ENCODE measurements at places on chromosomes 2 and 18. TPM values are rescaled to one million over a fixed set of nuclear protein-coding genes. Genes with fewer than 3 reads are reported as not detected.

KIF1A gene
- total RNA-seq, result under 0.01 TPM

ADD2 gene
- total RNA-seq, result not detected

SPAST gene
- 34.2 TPM for total RNA-seq

CNGA3 gene
- 0.29 TPM for total RNA-seq

IGFBP2 gene
- 11.2 TPM for total RNA-seq

PTH2R gene
- total RNA-seq, result under 0.01 TPM

ELP2 gene
- 125 TPM for total RNA-seq

CHRNG gene
- total RNA-seq, result not detected

CYP20A1 gene
- total RNA-seq, result 49.5 TPM

ZSWIM2 gene
- total RNA-seq, result not detected

COQ10B gene
- total RNA-seq, result 48.1 TPM

GNLY gene
- total RNA-seq, result not detected

NDUFS1 gene
- 98.4 TPM for total RNA-seq

GDF7 gene
- total RNA-seq, result under 0.01 TPM

LONRF2 gene
- total RNA-seq, result under 0.01 TPM

POTEJ gene
- not detected for total RNA-seq

FAM124B gene
- not detected for total RNA-seq

ELOA2 gene
- total RNA-seq, result not detected

SEPTIN10 gene
- 101 TPM for total RNA-seq

SP100 gene
- total RNA-seq, result 149 TPM

SP9 gene
- not detected for total RNA-seq

STON1 gene
- 15.6 TPM for total RNA-seq

LRP1B gene
- total RNA-seq, result not detected

CCDC178 gene
- not detected for total RNA-seq

RFTN2 gene
- 14.5 TPM for total RNA-seq

RAD51AP2 gene
- total RNA-seq, result not detected
